Tibial nerve (tissue), 4 donors: ENCODE measurements at places on chromosomes 1 and 21. TPM values are rescaled to one million over a fixed set of nuclear protein-coding genes. Genes with fewer than 3 reads are reported as not detected.

NPHS2 gene
- total RNA-seq: not detected

ATAD3C gene
- 9.9 TPM for total RNA-seq

- H3K36me3 ChIP-seq: no peaks in the 10 kb centered on the region
- H3K27me3 ChIP-seq: no peaks in the 10 kb centered on the region
- peak overlapping the region; percentile 6 for H3K4me3 ChIP-seq
- DNase-seq: no peak
Observed at GRCh38 chr1:44501047-44501890, 96.2 kb downstream of the RNF220 start.

GRCh38 chr21:34999397-34999941, 49.6 kb downstream of the RUNX1 start:
- H3K4me1 ChIP-seq: no peaks in the 10 kb centered on the region
- no peaks in the 10 kb centered on the region for H3K27me3 ChIP-seq
- H3K4me3 ChIP-seq: no peak overlapping the region
- peak overlapping the region; percentile 12 for H3K27ac ChIP-seq

- H3K27ac ChIP-seq: no peak overlapping the region
- no peaks in the 10 kb centered on the region for H3K27me3 ChIP-seq
- H3K4me3 ChIP-seq: no peak overlapping the region
- H3K4me1 ChIP-seq: no peaks in the 10 kb centered on the region
- no peak for DNase-seq
Observed at GRCh38 chr1:52225174-52225573, 83.3 kb downstream of the ZFYVE9 start.
